ENCODE measurements at places on chromosomes 11 and 22.

- DNase-seq: no peak
These were observed 607 bp upstream of the ZNF70 start for GRCh38 chr22:23751441-23751996.

DNA sequence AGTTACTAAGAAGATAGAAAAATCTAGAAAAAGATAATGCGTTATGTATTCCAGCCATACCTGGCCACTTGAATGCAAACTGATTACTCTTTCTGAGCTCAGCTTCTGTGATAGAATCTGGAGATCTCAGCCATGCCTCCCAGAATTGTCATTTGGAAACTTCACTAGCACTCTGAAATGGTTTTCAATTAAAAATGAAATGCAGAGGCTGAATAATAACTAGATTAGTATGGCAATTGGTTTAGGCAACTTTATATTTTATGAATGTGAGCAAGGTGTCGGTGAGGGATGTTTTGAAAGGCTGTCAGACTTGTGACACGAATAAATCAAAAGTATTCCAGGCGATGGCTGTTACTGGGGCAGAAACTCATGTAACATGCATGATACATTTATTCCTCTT, 128.8 kb upstream of the SORL1-AS1 start:
- DNase-seq: no peak

DNA sequence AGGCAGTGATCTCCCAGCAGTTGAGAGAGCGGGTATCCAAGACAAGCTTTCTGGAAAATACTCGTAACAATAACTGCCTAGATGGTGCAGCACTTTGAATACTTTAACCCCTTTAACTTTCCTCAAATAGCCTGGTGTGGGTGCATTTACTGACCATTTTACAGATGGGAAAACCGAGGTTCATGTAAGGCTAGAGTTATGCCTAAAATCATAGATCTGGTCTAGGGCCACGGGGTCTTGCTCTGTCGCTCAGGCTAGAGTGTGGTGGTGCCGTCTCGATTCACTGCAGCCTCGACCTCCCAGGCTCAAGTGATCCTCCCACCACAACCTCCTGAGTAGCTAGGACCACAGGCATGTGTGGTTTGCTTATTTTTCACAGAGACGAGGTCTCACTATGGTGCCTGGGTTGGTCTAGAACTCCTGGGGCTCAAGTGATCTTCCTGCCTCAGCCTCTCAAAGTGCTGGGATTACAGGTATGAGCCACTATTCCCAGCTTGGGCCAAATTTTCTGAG, 269.2 kb upstream of the SYN3 start:
- no peak for DNase-seq

GRCh38 chr11:130485983-130486382, 37.5 kb downstream of the ADAMTS15 start:
- DNase-seq: no peak

- no peak for DNase-seq
These were observed 34.4 kb downstream of the MCAM start for GRCh38 chr11:119282495-119282894.

- DNase-seq: no peak
These were observed 65.1 kb downstream of the SLC22A12 start for GRCh38 chr11:64655941-64656601.

DNA sequence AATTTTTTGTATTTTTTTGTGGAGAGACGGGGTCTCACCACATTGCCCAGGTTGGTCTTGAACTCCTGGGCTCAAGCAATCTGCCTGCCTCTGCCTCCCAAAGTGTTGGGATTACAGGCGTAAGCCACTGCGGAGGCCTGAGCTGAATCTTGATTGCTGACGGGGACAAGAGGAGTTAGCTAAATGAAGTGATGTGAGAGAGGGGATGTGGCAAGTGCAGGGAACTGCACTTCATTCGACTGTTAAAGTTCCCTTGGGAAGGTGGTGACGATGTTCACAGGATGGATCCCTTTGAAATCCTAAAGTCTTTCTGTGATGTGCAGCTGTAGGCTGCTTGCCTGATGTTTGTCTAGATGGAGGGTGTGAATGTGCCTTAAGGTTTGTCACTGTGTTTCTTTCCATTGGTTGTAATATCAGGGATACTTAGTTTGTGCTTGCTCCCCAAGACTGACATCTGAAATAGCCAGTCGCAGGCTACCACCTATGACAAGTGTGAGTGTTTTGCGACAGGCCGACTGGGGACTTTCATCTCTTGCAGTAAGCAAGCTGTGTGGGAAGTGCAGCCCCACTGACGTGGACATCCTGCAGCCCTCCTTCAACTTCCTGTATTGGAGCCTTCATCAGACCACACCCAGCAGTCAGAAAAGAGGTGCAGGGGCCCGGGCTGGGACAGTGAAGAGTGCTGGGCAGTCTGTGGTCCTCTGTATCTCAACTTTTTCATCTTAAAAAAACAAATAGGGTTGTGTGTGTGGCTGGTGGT, 19.6 kb upstream of the CCDC134 start:
- DNase-seq: peak; percentile 34

GRCh38 chr11:8108421-8108820, 27.4 kb downstream of the TUB start:
- DNase-seq: no peak

DNA sequence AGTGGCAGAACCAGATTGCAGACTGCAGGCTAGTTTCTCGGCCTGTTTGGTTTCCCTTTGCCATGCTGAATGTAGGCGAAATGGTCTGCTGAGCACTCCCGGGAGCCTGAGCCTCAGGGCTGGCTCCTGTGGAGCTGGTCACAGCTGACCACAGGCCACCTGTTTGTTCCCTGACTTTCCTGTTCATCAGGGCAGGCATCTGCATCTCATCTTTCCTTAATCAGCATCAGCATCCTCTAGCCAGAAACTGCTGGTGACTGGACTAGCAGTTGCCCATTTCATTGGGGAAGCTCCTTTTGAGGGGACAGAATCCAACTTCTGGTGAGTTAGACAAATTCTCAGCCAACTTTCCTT, 20.2 kb upstream of the C11orf96 start:
- no peak for DNase-seq

DNA sequence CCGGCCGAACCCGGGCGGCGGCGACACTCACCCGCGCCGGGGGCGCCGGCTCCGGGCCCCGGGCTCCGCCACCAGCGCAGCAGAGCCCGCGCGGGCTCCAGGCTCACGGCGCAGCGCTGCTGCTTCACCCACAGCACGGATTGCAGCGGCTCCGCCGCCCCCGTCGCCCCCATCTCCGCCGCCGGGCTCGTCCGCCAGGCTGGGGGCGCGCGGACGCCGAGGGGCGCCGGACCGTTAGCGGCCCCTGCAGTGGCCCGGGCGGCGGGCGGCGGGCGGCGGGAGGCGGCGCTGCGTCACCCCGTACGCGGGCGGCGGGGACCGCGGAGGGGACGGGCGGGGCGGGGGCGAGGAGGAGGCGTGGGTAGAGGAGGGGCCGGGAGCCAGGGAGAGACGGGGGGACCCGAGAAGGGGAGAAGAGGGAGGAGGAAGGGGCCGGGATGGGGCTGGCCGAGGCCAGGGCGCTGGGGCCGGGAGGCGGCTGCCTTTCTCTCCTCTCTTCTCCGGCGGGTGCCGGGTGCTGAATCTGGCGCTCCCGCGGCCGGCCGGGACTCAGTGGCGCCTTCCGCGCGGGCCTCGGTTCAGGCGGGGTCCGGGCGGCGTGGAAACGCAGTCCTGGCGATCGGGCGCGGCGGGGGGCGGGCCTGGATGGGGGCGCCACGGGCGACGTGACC, at the start of gene CERK:
TSS of gene CERK (minus strand) at position 277 of the 671 bp plus-strand sequence. CDS start at position 173, 104 bp downstream.
- peak; percentile 85 for DNase-seq

DNA sequence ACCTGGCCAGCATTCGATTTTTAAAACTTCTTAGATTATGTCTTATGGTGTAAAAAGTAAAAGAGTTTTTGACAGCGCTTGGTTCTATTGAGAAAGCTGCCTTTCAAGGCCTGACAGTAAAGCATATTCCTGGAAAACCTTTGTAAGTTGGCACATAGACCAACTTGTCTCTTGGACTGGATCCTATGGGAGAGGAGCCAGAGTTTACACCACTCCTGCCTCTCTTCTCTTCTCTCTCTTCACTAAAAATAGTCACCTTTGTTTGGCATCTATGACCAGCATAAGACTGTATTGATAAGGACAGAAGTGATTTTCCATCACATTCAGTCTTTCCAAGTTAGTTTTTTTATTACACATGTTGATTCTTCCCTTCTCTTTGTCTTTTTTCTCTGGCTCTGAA, 33.7 kb downstream of the CSRP3 start:
- DNase-seq: no peak

- DNase-seq: no peak
These were observed 1.5 kb downstream of the DDX10 start for GRCh38 chr11:108666373-108666772.

GRCh38 chr11:8011981-8012444, 24.9 kb downstream of the EIF3F start:
- DNase-seq: no peak

DNA sequence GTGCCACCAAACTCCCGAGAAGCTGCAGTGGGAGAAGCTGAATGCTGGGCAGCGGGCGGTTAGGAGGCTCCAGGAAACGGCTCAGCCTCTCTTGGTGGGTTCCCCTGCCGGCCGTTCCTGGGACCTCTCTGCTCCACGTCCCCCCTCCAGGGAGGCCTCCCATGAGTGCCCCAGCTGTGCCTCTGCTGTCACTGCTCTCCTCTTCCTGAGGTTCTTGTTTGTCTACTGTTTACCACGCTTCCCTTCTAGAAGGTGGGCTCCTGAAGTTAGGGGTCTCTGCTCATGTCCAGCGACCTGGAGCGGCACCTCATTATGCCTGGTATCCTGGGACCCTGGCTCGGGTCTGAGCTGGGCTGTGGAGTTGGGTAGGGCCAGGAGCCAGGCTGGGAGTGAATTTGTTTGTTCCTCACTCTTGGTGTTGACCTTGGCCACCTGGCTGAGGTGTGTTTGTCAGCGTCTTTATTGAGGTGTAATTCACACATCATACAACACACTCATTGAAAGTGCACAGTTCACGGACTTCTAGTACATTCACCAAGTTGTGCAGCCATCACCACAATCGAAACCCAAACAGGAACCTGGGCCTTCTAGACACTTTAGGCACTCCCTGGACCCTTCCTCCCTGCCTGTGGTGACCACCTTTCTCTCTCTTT, 37.8 kb upstream of the GRAMD4 start:
- no peak for DNase-seq

DNA sequence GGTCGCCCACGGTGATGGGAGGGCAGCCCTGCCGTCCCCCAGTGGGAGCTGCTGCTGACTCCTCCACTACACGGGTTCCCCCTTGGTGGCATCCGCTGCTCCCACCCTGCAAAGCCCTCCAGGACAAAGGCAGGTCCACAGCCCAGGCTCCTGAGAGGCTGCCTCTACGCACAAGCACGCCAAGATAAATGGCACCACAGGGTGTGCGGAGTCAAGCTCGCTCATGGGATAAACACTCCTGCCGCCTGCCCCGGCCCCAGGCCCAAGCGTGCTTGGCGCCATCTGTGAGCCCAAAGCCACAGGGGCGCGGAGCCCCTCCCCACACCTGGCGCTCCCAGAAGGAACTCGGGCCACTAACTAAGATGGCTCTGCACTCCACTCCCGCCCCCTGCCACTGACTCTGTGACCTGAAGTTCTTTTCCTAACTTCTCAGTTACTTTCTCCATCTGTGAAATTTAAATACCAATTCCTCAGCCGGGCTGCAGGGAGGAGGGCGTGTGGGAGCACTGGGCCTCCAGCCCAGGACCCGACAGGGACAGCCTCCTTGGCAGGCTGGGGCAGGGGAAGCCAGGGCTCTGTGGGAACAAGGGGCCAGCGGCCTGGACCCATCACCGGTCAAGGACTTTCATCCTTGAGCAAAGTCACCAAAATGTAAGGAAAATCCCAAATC, 14.9 kb downstream of the EHD1 start:
- DNase-seq: peak; percentile 78

GRCh38 chr22:48090332-48090672, 1327.9 kb downstream of the TBC1D22A start:
- DNase-seq: no peak

GRCh38 chr22:49779211-49779610, 48.5 kb downstream of the BRD1 start:
- DNase-seq: no peak

GRCh38 chr11:111525456-111525855, 10.9 kb downstream of the HOATZ start:
- DNase-seq: no peak

- DNase-seq: no peak
These were observed 101.6 kb upstream of the RTL6 start for GRCh38 chr22:44599500-44600140.

GRCh38 chr11:30914143-30914762, 328.1 kb upstream of the MPPED2 start:
- DNase-seq: peak; percentile 49

DNA sequence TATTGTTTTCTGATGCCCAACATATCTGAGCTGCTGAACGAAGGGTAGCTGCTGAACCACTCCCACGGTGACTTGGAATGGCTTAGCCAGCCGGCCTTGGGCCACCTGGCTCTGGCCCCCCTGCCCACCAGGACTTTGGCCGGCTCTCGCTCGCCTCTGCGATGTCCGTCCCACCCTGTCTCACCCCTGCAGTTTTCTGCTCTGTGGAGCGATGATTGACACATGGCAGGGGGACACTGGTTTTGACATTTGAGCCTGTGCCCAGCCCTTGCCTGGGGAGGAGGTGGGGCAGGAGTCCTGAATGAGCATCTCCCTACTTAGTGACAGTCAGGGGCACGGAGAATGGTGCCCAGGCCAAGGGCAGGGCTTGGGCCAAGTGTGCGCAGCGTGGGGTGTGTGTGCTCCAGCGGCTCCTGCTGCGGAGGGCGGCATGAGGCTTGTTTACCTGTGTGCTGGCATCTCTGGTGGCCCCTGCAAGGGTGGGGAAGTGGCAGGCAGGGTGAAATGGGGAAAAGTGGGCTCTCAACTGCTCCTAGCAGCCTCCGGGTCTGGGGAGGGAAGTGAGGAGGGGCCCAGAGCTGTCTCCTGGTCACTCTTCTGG, 15.7 kb upstream of the CDKN1C start:
- DNase-seq: no peak

GRCh38 chr22:17738386-17739128, 35.7 kb downstream of the BID start:
- no peak for DNase-seq

GRCh38 chr11:110199184-110199981, 97.0 kb downstream of the RDX start:
- DNase-seq: no peak

GRCh38 chr11:1488575-1489180, 2.1 kb upstream of the MOB2 start:
- DNase-seq: peak; percentile 21

All from ovary (tissue), 10 donors.